NCI-H1092 (cell line): ENCODE measurements at places on chromosomes 13 and 19.

GRCh38 chr13:27933580-27934328 is 14.0 kb downstream of the PDX1 start:
- DNase-seq, result no peak

DNA sequence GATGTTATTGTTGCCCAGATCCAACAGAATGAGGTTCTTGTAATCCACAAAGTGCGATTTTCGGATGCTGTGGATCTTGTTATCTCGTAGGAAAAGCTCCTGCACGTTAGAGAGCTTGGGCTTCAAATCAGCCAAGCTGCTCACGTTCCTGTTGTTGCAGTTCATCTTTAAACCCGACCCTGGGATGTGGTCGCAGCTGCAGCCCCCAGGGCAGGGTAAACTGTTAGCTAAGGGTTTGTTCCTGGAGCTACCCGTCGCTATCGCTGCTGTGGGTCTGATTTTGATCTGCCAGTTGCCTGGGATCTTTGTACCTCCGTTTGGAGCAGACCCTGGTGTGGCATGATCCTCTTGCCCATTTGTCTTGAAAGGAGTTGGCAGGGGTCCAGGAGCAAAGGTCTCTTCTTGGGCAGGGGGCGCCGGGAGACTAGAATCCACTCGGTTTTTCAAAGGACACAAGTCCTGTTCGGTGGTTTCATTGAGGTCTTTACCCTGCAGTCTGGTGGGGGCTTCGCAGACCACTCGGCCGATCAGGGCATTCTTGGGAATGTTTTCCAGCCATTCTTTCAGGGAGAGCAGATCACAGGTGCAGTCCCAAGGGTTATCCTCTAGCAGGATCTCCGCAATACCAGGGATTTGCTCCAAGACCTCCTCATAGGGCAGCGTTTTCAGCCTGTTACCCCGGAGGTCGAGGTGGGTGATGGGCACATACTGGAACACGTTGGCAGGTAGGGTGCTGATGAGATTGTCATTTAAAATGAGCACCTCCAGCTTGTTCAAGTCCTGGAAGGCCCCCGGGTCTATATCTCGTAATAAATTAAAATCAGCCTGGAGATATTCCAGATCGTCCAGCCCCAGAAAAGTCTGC is 1.8 kb downstream of the SLITRK1 start:
- peak; percentile 4 for DNase-seq

DNA sequence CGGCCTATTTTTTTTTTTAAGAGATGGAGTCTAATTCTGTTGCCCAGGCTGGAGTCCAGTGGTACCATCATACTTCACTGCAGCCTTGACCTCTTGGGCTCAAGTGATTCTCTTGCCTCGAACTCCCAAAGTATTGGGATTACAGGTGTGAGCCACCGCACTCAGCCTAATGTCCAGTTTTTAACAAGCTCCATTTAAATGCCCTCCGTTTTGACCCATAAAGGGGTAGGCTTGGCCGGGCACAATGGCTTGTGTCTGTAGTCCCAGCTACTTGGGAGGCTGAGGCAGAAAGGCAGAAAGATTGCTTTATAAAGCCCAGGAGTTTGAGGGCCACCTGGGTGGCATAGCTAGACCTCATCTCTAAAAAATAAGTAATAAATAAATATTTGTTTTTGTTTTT is 11.8 kb downstream of the LDLR start:
- DNase-seq, result no peak

GRCh38 chr19:10811391-10812111 is 24.5 kb downstream of the TMED1 start:
- no peak for DNase-seq

GRCh38 chr13:44876782-44877324 is 112.4 kb downstream of the NUFIP1 start:
- DNase-seq, result no peak

DNA sequence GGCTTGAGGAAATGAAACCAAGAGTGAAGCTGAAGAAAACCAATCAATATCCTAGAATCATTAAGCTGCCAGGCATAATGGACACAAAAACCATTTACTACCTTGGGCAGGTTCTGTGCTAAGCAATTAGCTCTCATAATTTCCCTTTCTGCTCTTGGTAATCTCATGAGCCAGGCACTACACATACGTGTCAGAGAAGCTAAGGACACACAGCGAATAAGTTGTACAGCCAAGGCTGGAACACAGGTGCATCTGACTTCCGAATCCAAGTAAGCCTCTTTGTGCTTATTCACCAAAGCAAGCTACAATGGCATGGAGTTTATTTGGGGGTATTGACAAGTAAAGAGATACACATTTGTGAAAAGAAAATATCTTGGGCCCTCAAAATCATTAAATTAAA is 1343.9 kb upstream of the MIR17HG start:
- DNase-seq, result no peak

DNA sequence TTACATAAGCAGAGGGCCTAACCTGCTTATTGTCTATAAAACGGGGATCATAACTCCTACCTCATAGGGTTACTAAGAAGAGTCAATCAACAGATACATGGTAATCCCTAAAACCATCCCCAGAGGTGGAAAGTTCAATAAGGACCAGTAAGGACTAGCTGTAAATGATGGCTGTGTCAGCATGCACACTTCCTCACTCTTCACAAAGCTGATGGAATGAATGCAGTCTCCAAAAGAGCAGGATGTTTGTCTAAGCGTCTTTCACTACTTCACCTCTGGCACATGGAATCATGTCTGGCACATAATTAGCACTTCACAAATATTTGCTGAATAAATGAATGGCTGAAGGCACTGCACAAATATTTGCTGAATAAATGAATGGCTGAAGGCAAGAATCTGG is 134.2 kb downstream of the MIPEP start:
- DNase-seq, result no peak

GRCh38 chr19:19447536-19448237 is 42.2 kb downstream of the GATAD2A start:
- no peak for DNase-seq
